T47D (cell line): ENCODE measurements at places on chromosomes 11 and 22.

DNA sequence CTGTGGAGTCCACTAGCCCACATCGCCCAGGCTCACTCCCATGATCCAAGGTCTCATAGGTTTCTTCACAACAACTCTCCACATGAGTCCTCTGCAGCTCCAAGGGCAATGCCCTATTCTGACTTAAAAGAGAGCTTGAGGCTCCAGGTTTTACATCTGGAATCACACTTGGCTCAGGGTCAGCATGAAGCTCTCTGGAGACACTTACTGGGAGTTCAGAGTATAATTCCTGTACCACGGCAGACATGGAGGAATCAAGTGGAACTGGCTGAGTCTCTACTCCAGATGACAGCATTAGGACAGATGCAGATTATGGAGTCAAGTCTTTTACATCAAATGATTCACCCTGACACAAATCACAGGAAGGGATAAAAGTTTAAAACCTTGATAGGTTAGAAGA, 11.4 kb downstream of the PRR14L start:
- peak; percentile 4 for DNase-seq

GRCh38 chr11:44855493-44855849, 95.2 kb downstream of the TP53I11 start:
- no peak for DNase-seq

DNA sequence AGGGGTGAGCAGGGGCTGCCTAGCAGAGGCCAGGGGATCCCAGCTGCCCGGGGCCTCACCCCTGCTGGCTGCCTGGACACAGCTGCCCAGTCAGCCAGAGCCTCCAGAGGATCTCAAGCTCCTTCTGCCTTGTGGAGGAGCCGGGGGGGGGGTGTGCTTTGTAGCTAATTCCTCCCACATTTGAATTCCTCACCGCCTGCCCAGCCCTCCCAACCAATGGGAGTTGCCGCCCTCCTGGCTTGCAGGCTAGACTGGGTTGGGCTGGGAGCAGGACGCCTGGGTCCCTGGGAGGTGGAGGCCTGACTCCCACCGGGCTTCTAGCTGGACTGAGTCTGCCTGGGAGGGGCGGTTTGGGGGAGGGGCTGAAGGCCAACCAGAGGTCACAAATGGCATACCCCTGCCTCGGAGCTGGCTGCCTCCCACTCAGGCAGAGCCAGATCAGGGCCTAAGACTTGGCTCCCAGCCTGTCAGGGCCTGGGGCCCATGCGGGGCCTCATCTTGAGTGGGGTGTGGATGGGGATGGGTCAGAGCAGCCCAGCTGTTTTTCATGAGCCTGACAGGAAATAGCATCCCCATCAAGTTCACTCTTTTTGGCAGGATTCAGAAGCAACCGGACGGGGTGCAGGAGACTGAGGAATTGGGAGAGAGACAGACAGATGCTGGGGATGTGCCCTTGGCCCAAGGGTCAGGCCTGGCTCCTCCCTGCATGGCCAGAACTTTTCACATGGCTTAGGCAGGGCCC, 29.2 kb upstream of the PDE2A start:
- DNase-seq, result peak; percentile 88

DNA sequence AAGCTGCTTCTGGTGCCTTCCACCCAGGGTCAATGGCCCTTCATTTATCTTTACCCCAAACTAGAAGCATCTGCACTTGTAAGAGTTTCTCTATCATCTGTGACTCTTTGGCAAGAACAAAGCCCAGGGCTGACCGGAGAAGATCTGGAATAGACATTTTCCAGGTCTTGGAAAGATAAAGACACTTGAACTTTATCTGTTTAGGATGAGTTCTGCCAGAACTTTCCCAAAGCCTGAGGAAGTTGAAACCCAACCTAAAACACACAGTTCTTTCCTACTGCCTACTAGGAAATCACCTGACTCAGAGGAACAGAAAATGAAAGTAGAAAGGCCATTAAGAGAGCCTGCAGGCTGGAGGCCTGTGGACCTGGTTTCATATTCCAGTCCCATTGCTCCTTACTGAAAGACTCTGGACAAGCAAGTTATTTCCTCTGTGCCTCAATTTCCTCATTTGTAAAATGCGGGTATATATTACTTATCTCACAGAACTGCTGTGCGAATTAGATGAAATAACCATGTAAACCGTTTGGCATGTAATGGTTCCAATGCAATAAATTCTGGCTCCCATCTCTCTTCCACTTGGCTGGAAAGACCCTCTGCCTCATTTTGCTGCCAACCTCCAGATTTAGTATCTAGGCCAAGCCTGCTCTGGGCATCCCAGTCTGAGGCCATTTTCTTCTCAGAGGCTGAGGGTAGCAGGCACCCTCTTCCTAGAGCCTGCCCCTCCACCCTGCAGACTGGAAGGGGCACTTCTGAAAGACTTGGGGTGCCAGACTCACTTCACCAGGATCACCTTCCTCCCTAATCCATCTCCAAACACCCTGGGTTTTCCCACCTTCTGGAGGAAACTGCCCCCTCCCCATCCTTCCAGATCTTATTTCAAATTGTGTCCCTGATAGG, 1.2 kb downstream of the UBE2L6 start:
- DNase-seq, result peak; percentile 69

DNA sequence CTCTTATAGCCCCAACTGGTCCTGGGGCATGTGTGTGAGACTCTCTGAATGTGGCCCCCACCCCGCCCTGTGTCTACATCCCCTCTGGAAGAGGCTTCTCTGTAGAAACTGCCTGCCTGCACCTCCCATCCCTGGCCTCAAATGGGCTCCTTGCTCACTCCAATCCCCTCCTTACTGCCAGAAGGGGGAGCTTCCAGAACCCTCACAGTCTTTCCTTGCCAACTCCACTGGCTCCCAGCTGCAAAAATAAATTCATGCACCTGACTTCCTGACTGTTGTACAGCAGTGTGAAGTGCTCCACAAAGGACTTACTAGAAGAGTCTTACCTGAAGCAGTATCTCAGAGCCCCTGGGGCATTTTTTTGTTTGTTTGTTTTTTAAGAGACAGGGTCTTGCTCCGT, 15.2 kb upstream of the SERPIND1 start:
- DNase-seq, result peak; percentile 4

GRCh38 chr22:45228401-45228754, 12.3 kb downstream of the KIAA0930 start:
- no peak for DNase-seq

DNA sequence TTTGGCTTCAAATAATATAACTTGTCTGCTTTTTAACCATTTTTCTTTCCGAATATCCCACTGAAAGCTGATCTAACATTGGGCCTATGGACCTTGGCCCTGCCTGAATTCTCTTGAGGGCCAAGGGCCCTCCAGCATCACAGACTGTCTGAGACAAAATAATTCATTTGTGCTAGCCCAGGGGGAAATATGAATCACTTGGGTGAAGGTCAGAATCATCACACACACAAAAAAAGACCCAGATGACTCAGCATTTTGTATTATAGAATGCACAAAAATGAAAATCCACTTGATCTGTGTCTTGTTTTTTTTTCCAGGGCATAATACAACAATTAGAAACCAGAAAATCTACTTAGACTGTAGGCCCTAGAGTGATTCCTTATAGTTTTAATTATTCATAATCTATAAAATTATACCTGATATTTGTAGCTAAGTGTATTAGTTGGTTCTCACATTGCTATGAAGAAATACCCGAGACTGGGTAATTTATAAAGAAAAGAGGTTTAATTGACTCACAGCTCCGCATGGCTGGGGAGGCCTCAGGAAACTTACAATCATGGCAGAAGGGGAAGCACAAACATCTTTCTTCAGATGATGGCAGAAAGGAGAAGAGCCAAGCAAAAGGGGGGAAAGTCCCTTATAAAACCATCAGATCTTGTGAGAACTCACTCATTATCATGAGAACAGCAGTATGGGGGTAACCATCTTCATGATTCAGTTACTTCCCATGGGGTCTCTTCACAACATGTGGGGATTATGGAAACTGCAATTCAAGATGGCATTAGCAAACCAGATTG, 15.6 kb upstream of the RDX start:
- DNase-seq, result no peak

- no peak for DNase-seq
Observed at GRCh38 chr11:108939135-108939534, 274.3 kb downstream of the DDX10 start.

- DNase-seq, result no peak
Observed at GRCh38 chr11:122756417-122756816, 81.9 kb upstream of the CRTAM start.

DNA sequence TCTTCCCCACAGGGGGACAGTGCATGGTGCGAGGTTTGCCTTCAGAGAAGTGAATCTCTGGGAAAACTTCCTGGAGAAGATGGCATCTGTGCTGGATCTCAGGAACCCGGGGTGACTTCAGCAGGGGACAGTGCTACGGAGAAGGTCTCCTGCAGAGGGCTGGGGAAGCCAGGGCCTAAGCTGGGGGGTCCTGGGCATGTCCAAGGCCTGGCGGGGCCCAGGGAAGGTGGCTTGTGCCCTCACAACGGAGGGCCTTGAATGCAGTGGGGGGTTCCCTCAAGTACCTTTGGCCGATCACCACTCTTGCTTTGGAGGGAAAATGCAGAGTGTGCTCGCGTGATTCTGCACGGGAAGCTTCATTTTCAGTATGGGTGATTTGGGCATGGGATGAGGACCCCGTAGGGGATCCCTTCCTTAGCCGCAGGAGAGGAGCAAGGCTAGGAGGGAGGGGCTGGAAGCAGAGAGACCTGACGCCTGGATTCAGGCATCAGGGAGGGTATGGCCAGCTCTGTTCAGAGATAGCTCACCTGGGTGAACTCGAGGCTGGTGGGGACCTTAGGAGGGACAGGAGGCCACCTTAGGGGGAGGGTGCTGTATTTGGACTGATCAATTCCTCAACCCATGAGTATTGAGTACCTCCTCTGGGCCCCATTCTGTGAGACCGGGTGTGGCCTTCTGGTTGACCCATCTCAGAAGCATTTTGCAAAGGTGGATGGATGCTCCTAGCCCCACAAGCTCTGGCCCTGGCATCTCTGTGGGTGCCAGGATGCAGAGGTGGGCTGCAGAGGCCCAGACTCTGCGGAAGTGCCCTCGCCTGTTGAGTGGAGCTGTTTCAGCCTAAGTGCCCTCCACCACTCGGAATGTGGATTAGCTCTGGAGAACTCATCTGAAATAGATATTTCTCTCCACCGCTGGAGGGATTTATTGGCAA, 529.4 kb downstream of the TBC1D22A start:
- no peak for DNase-seq

DNA sequence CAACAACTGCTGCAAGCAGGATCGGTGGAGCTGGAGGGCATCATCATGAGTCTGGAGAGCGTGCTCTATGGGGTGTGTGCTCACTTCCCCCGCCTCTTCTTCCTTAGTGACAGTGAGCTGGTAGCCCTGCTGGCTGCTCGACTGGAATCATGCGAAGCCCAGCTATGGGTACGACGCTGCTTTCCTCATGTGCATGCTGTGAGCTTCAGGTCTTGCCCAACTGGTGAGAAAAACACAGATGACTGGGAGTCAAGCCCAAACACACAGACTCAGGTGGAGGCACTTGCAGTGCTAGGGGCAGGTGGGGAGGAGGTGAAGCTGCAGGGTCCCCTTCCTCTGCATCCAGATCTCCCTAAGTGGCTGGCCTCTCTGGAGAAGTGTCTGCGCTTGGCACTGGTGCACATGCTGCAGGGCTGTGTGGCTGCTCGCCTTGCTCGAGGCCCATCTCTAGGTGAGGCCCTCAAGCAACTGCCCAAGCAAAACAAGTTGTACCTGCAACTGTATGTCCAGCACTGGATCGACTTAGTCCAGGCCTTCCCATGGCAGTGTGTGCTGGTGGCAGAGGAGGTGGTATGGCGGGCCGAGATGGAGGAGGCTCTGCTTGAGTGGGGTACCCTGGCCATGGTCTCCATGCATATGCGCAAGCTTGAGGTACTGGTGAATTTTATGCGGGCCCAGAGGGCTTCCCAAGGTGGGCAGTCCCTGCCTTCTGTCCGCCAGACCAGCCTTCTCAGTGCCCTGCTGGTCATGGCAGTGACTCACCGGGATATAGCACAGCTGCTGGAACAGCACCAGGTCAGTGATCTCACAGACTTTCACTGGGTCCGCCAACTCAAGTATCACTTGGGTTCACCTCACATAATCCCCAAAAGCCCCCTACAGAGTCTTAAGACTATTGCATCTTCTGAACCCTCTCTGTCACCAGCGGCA, 48.1 kb downstream of the DNHD1 start:
- DNase-seq, result no peak

DNA sequence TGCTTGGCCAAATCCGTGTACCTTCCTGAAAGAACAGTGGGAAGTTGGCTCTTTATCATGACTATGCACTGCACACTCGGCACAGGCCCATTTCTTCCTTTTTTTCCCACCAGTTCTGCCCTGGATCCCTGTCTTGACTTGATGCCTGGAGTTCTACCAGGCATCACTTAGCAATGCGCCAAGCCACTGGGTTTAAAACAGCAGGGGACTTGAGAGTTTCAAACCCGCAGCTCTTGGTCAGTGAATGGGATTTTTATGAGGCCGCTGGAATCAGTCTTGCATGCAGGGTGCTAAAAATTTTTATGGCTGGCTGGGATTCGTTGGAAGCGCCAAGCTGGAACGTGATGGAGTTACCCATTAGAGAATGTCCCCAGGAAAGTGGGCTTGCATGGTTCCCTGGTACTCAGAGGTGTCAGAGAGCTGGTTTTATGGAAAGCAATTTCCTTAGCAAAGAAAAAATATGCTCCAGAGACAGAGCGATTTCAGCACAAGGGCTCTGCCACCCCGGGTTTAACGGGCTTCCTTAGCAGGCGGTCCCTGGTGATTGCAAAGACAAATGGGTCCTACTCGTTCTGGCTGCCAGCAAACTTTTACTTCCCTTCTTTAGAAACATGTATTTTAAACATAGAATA, 432.9 kb downstream of the TENM4 start:
- DNase-seq, result no peak

GRCh38 chr11:94647926-94648325, 80.8 kb downstream of the PIWIL4 start:
- DNase-seq, result no peak

GRCh38 chr11:93603225-93604007, 58.1 kb upstream of the CEP295 start:
- DNase-seq, result no peak

DNA sequence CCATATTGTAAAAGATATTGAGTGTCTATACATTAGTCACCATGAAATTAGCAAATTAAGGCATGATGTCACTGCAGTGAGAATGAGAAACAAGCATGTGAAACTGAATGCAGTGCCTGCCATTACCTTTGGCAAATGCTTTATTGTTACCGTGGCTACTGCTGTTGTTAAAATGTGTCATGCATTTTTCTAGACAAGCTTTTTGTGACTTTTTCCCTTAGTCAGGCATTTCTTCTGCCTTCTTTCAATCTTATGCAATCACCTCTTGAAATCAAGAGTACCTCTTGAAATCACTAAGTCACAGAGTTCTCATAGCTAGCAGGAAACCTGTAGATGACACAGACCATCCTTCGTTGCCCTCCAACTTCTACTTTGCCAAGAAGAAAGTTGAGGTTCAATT, 461.7 kb upstream of the TENM4 start:
- DNase-seq, result no peak
